ENCODE measurements at places on chromosomes 5 and 9.

DNA sequence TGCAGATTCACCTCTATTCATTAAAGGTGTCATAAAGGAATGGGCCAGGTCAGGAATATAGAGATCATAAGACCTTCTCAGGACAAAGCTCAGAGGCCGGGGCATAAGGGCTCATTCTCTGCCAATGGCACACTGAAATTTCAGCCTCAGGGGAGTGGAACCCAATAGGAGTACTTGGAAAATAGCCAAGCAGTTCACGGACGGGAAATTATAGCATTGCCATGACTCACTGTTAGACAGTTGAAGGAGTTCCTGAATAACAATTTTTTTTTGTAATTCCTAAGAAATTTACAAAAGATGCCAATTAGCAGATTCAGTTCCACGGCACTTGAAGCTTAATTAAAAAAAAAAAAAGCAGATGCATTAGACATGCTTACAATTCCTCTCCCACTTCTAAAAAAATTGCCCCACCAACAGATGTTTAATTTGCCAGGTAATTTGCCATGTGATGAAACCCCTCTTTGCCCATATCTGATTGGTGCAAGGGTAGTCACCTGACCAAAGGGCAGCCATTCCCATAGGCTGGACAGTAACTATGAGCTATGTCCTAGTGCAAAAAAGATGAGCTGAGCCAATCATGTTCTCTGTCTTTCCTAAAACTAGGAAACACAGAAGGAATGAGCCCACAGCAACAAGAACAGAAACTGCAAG is 58.6 kb downstream of the PTCD2 start:
- peak; percentile 46 for DNase-seq

- no peak for DNase-seq
These were observed 84.4 kb upstream of the RARS1 start for GRCh38 chr5:168401880-168402279.

GRCh38 chr9:129141066-129142041 is 30.1 kb downstream of the PTPA start:
- peak; percentile 80 for DNase-seq

DNA sequence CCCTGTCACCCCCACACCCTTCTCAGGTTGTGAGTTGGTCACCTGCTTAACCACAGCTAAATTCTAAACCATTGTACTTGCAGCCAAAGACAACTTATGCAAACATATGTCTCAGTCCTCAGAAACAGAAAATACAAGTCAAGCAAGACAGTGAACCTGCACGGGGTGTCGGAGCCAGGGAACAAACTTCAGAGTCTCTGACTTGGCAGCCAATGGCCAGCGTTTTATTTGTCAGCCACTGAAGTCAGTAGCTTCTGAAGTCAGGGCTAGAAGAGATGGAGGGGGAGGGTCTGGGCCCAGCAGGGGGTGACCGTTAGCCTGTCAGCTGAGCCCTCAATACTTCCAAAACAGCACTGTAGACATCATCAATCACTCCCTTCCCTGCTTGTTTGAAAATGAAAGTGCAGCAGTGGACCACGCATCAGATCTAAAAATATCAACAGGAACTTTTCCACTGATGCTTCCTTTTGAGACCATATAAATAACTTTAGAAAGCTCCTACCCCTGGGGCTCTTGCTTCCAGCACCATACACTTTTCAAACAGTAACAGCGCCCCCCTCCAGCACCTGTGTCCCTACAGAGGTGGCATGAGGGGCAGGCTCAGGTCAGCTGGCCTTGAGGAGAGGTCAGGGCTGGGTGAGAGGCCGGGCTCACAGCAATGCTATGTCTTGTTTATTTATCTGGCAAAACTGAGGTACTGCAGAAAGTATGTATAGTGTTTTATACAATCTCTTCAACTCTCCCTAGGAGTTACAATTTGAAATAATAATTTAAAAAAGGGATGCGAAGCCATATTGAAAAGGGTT is 142.5 kb downstream of the ACER2 start:
- DNase-seq: no peak

- no peak for DNase-seq
These were observed at the start of gene MARCHF11 for GRCh38 chr5:16179511-16179935. Gene MARCHF11, minus strand, starts transcription at chr5:16179791. Its CDS starts 216 bp downstream, at chr5:16179575.

GRCh38 chr5:156695774-156696173 is 154.3 kb upstream of the PPP1R2B start:
- DNase-seq: no peak

- no peak for DNase-seq
These were observed 162.6 kb upstream of the ADAMTS16 start for GRCh38 chr5:4977416-4978110.

- DNase-seq: no peak
These were observed 383.9 kb downstream of the SH3GL2 start for GRCh38 chr9:17962747-17963146.
